Activated CD4-positive, alpha-beta T cell treated with anti-CD3 and anti-CD28 coated beads, Interleukin-2, amount 50 U/mL, for 1 hour (primary cell): ENCODE measurements at places on chromosomes 11 and 22.

GRCh38 chr11:130915603-130916237 is 559 bp downstream of the SNX19 start:
- peak; percentile 28 for DNase-seq

DNA sequence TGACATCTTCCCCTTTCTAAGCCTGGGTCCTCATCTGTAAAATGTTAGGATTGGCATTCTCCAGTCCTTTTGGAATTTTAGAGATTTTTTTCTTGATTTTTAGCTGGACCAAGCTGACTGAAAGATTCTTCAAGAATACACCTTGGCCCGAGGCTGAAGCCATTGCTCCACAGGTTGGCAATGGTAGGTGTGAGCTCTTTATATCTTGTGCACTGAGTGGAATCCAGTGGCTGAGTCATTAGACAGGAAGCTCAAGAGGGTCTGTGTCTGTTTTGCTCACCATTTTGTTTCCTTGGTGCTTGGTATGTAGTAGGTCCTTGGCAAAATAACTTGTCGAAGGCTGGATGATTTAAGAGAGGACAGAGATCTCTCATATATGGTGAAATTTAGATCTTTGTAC is 6.2 kb downstream of the EIF3L start:
- DNase-seq: no peak

- no peak for DNase-seq
These were observed 40.2 kb upstream of the SLC25A1 start for GRCh38 chr22:19218541-19219233.

DNA sequence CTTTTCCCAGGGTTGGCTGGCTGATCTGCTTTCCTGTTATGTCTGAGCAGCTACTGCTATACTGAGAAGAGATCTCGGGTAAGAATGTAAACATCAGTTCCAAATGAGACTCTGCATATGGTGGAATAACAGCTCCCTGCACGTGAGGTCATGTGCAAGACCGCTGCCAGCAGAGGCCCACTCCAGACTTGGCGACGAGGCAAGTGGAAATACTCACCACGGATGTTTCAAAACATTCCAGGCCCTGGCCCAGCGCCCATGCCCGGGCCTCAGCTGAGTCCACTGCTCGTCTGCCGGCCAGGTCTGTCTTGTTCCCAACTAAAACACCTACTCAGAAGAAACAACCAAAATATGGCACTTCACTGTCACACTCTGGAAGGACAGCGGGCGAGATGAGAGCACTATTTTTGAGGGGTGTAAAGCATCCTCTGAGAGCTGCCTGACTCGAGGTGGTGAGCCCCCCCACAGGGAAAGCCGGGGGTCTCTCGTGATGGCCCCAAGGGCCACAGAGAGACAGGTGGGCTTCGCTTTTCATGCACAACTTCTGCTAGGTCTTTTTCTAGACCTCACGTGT is 13.1 kb downstream of the IFT27 start:
- DNase-seq: no peak

DNA sequence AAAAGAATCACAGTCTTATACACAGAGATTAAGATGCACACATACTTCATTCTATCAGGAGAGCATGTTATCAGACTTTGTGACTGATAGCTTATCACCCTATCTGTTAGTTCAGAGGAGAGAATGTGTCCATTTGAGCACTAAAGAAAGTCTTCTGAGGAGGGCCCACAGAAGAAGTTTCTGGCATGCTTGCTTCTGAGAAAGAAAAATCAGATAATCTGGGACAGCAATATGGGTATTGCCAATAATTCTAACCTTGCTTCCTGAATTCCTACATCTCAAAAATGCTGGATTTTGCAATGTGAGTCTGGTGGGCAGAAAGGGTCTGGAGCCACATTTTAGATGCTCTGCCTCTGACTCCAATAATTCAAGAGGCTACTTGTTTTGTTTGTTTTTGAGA is 128.9 kb downstream of the RBFOX2 start:
- no peak for DNase-seq

- no peak for DNase-seq
These were observed 8.2 kb downstream of the SNX19 start for GRCh38 chr11:130908061-130908460.

GRCh38 chr11:135023499-135023898 is 611.5 kb upstream of the B3GAT1 start:
- no peak for DNase-seq

- peak; percentile 7 for DNase-seq
These were observed 39.0 kb downstream of the RRAS2 start for GRCh38 chr11:14320020-14320419.

DNA sequence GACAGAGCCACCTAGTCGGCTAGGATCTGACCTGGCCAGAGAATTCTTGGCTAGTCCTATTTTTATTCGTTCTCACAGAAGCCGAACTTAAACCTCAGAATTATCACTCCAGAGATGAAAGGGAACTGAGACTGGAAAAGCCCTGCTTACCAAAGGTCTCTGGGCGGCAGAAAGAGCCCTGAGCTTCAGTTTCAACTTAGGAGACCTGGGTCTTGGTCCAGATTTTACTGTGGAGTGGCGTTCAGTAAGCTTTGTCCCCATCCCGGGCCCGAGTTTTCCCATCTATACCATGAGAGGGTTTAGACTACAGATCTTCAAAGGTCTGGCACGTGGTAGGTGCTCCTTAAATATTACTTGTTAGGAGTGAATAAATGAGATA is 516 bp downstream of the NEU3 start:
- no peak for DNase-seq

GRCh38 chr22:36922105-36922608 is 8.7 kb downstream of the CSF2RB start:
- DNase-seq: no peak

DNA sequence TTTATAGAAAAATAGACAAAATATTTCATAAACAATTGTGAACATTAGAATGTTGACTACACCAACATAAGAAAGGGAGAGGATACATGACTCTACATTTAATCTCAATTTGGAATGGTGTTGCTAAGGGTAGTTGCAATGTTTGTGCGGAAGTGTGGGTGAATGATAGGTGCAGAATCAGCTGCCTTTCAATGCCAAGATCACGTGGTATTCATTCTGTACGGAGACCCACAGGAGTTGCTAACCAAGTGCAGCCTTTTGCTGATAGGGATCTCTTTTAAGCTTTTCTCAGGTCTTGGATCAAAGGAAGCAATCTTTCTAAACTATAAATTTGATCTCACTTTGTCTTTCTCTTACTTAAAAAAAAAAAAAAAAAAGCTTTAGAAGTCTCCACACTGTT is 29.8 kb upstream of the CTSC start:
- no peak for DNase-seq

GRCh38 chr22:44128958-44129618 is 51.6 kb upstream of the PARVG start:
- DNase-seq: no peak

DNA sequence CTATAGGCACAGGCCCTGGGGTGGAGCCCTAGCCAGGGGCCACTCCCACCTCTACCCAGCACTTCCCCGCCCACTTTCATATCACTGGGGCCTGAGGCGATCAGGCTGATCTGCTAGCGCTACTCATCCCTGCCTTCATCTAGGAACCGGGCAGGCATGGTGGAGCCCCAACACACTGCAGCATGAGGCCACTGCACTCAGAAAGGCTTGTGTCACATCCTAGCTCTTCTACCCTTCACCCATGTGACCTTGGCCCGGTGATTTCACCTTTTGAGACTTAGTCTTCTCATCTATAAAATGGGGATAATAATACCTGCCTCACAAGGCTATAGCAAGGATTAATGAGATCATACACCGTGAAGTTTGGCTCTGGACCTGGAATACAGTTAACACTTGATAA is 18.1 kb upstream of the GDPD5 start:
- no peak for DNase-seq

- no peak for DNase-seq
These were observed 28.1 kb upstream of the VPREB1 start for GRCh38 chr22:22216450-22216959.

DNA sequence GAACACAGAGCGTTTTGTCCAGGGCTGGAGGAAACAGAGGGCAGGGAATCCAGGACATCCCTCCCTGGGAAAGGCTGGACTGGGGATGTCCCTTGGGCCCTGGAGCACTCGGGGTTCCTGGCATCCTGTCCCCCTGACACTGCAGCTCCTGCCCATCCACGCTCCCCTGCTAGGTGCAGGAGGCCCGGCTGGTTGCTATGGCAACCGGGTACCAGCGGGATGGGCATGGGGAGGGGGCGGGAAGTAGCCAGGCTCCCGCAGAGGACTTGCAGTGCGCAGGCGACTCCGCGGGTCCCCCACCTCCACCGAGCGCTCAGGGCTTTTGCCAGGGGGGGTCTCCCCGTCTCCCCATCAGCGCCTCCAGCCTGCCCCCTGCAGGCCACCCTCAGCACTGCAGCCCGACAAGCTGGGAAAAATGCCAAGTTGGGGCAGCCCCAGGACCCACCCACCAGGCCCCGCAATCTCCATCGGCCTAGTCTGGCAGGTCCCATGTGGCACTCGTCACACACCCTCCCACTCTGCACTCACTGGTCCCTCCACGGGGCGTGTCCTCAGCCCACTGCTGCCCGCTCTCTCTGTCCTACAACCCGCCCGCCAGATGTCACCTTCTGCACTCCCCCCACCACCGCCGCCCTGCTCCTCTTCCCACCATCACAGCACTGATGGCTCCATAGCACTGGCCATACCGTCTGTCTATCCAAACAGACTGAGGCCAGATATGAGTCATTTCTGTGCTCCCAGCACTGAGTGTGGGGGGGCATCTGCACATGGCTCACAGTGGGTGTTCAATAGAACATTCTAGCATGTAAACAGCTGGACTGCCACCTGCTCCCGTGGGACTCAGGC is 31.5 kb downstream of the KIAA0930 start:
- DNase-seq: peak; percentile 35

GRCh38 chr11:109507836-109508561 is 86.0 kb downstream of the C11orf87 start:
- no peak for DNase-seq

- DNase-seq: no peak
These were observed 903.7 kb downstream of the FAM181B start for GRCh38 chr11:81829976-81830375.

- no peak for DNase-seq
These were observed 121.3 kb downstream of the DBX1 start for GRCh38 chr11:20038972-20039371.

GRCh38 chr11:41999066-41999465 is 539.6 kb upstream of the LRRC4C start:
- no peak for DNase-seq

- no peak for DNase-seq
These were observed 106.7 kb downstream of the CCDC81 start for GRCh38 chr11:86481399-86481798.

DNA sequence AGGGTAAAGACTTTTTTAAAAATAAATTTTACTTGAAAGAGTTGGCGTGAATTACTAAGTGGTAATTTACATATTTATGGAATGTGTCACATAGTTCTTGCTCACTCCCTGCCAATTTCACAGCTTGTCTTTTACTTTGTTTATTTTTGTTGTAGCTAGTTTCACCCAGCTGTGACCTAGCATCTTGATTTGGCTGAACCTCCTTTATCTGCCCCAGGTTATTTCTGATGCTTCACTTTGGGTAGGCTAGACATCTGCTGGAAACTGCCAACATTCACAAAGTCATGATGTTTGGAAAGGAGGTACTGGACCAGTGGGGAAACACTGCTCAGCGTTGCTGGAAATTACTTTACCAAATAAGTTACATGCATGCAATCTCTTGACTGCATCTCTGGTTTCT is 1676.0 kb upstream of the RAG2 start:
- DNase-seq: no peak

DNA sequence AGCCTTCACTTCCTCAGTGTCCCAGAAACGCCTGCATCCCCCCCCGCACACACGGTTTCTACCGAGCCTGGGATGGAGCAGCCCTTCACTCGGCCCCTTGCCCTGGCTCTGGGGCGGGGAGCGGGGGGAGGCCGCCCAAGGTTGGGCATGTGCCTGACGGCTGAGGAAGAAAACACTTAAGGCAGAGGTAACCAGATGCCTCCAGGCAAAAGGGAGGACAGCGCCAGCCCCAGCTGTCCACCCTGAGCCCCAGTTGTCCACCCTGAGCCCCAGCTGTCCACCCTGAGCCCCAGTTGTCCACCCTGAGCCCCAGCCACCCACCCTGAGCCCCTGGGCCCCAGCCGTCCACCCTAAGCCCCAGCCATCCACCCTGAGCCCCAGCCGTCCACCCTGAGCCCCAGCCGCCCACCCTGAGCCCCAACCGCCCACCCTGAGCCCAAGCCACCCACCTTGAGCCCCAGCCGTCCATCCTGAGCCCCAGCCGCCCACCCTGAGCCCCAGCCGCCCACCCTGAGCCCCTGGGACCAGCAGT is 3.8 kb upstream of the TTLL8 start:
- no peak for DNase-seq

DNA sequence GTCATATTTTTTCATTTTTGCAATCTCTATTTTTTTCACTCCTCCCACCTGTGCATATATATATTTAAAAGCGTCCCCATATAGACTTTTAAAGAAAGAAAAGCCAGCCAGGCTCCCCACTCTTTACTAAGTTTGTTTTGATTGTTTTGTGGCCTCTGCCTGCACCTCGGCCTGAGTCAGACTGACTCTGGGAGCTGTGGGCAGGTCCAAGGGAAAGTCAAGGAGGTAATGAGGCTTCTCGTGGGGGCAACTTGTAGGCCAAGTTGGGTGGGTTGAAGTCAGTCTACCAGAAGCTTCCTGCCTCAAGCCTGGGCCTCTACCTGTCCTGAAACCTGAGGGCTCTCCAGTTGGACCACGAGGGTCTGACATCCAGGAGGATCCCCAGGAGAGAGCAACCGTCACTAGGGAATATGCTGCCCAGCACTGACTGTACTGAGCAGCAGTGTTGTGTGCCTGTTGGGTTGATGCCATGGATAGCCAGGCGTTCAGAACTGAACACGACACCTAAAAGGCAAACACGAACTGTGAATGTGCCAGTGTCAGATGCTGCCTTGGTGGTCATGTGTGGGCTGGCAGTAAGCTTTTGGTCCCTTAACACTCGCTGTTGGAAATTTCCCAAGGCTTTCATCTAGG is 58.8 kb downstream of the BMAL1 start:
- no peak for DNase-seq

GRCh38 chr11:102269927-102270326 is 47.4 kb upstream of the BIRC3 start:
- DNase-seq: no peak

DNA sequence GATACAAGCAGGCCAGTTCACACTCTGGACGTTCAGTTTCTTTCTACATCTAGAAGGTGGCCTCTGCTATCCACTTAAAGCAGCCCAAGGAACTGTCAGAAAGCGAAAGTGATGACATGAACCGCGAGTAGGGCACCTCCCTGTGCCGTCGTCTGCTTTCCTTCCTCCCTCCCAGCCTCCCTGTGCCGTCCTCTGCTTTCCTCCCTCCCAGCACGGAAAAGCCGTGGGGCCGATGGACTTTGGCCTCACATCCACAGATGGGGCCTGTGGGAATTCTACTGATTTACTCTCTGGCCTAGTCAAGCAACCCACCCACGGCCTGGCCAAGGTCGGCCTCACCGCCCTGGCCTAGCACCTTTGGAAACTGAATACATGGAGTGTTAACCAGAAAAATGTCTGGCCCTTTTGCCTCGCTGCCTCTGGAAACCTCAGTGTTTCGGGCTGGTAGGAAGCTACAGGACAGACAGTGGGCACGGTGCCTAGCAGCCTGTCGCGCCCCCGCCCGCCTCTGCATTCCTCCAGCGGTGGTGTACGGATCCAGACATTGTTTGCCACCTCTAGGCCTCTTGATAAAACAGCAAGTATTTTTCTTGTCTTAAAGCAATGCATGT is 14.2 kb downstream of the PEX26 start:
- peak; percentile 47 for DNase-seq

GRCh38 chr11:8732324-8732670 is 49.7 kb downstream of the RPL27A start:
- no peak for DNase-seq

GRCh38 chr22:23696326-23696851 is 5.6 kb downstream of the RGL4 start:
- peak; percentile 75 for DNase-seq

- DNase-seq: no peak
These were observed 58.6 kb upstream of the CCT8L2 start for GRCh38 chr22:16651217-16651616.
